Astrocyte (in vitro differentiated cells and primary cell): ENCODE measurements at places on chromosomes 5 and 9. TPM values are rescaled to one million over a fixed set of nuclear protein-coding genes. Genes with fewer than 3 reads are reported as not detected.
A peak's percentile ranks its signal among the peaks of the same experiment; 100 is the strongest.

- no peak for DNase-seq
Observed at GRCh38 chr5:27963050-27963783, 924.8 kb upstream of the CDH9 start.

GRCh38 chr9:31490551-31491106 lies 893.8 kb upstream of the ACO1 start:
- DNase-seq: no peak

DNA sequence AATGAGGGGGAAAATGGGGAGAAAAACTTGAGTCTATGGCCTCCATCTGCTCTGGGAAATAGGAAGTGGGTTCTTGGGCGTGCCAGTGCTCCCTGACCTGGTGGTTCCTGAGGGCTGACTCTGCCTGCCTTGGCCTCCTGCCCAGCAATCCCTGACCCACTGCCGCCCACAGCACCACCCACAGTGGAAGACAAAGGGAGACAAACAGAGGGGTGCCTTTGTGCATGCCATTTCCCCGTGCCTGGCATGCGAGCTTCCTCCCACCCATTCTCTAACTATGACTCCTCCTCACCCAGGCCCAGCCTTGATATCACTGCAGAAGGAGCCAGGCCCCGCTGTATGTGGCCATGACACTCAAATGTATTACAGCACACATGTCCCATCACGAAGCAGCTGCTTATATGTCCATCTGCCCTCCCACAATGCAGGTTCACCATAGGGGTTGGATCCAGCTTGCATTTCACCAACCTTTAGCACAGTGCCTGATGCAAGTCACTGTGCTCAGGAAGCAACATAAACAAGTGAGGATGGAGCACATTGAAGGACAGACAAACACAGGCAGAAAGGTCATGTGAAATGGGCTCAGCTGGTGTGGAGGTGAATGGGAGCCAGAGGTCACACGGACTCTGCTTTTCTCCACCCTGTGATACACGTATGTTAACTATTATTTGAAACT lies 84.4 kb downstream of the ADRB2 start:
- peak; percentile 53 for DNase-seq

DNA sequence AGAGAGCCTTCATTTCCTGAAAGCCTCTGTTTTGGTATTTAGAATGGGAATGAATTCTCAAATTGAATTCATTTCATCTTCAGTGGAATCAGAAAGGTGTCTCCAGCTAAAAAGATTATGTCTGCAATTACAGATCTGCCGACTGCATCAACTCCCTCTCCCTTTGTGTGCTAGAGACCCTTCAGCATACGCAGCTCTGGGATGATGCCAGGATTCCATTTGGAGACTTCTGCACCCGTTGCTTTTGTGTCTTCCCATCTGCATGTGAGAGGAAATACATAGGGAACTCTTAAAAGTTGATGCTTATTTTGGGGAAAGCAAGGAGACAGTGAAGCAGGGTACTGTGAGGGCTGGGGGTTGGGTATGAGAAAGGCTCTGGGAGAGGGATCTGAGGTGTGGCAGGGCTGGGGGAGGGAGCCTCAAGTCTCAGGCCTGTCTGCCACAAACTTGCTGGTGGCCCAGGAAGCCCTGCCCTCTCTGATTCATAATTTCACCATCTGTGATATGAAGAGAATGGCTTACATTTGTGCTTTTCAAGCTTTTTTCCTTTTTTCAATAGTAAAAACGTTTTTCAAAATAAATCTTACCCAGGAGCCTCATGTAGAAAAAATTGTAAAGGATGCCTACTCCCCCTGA lies 89.7 kb upstream of the SAP30L start:
- peak; percentile 60 for DNase-seq

DNA sequence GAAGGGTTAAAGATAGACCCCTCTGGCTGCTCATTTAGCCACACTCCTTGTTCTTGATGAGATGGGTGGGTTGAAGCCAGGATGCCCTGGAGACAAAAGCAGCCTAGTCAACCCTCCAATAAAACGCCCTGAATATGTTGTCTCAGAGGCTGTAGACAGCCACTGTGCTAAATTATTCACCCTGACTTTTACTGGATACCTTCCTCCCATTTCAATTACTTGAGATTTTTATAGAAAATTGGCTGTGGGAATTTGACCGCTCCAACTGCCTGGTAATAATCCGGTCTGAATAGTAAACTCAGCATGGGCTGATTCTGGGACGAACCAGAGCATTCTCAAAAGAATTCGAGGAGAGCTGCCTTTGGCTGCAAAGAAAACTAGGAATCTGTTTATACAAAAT lies 104.2 kb downstream of the SNX18 start:
- DNase-seq: no peak

GRCh38 chr9:14533867-14534640 lies 159.2 kb downstream of the ZDHHC21 start:
- no peak for DNase-seq

- peak; percentile 28 for DNase-seq
Observed at GRCh38 chr5:94670726-94671125, 52.3 kb downstream of the SLF1 start.

- no peak for DNase-seq
Observed at GRCh38 chr5:149761461-149761860, 31.4 kb downstream of the PPARGC1B start.

- no peak for DNase-seq
Observed at GRCh38 chr5:81708889-81709288, 42.0 kb downstream of the SSBP2 start.

- DNase-seq: no peak
Observed at GRCh38 chr5:91000743-91001142, 382.4 kb downstream of the ARRDC3 start.

DNA sequence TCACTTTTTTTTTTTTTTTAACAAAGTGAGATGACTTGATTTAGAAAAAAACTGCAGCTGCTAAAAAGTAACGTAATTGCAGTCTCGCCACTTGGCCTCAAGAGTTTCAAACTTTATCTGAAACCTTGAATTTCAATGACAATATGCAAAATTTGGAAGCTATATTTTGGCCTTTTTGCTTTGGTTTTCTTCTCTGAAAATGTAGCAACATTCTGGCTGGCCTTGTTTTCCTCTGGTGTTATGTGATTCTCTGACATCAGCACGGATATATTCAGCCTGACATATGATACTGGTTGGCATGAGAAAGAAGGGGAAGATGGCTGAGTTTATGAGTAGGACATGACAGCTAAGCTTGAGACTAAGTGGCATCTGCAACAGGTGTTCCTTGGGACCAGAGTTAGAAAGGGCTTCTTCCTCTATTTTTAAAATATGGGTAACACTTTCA lies 136.5 kb downstream of the MEF2C start:
- no peak for DNase-seq

PCDHGC5 gene
- 7.7 and 10.9 TPM in 2 replicates for total RNA-seq

C9 gene
- total RNA-seq: 0.07 TPM in 1 of 2 replicates, not detected in the other
